ENCODE measurements at places on chromosomes 2 and 18. TPM values are rescaled to one million over a fixed set of nuclear protein-coding genes. Genes with fewer than 3 reads are reported as not detected.
A peak's percentile ranks its signal among the peaks of the same experiment; 100 is the strongest.

DNA sequence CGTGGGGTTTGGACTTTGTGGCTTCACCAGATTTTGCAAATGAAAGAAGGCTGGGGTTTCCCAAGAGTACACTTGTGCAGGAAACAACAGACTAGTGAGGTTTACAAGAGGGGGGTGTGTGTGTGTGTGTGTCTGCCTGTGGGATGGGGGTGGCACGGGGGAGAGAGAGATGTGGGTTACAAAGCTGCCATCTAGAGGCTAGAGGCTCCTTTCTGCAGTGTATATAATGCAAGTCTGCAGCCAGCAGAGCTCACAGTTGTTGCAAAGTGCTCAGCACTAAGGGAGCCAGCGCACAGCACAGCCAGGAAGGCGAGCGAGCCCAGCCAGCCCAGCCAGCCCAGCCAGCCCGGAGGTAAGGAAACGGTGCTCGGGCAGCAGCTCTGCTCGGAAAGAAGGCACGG lies at the start of gene ACKR3:
ACKR3 (plus strand) TSS at position 253 of the 401 bp plus-strand sequence. CDS start 10,641 bp downstream, outside the sequence.
- DNase-seq: peak; percentile 94

The B3GNT7 gene
- total RNA-seq: 7.4 TPM

GRCh38 chr2:234571620-234572407 lies 74.9 kb upstream of the ARL4C start:
- peak; percentile 60 for DNase-seq

The TCF23 gene
- total RNA-seq: not detected

The PAX8 gene
- total RNA-seq: 3.6 TPM

GRCh38 chr2:136308611-136309010 lies 190.7 kb upstream of the CXCR4 start:
- no peak for DNase-seq
